ENCODE measurements at places on chromosomes 6 and 20. TPM values are rescaled to one million over a fixed set of nuclear protein-coding genes. Genes with fewer than 3 reads are reported as not detected.

ARMC12 gene
- 1.6 TPM for total RNA-seq

TUBB2B gene
- total RNA-seq: 6.1 TPM

PCNA gene
- 62.8 TPM for total RNA-seq

C6orf163 gene
- 4.3 TPM for total RNA-seq

HS3ST5 gene
- not detected for total RNA-seq

GRM1 gene
- total RNA-seq: 0.67 TPM

MYCT1 gene
- total RNA-seq: 12.0 TPM

- no peak for DNase-seq
- H3K36me3 ChIP-seq: no peaks in the 10 kb centered on the region
- H3K27ac ChIP-seq: no peak overlapping the region
- H3K27me3 ChIP-seq: no peaks in the 10 kb centered on the region
- H3K4me1 ChIP-seq: no peaks in the 10 kb centered on the region
- H3K4me3 ChIP-seq: no peak overlapping the region
These were observed 55.0 kb downstream of the SAMD5 start for GRCh38 chr6:147563472-147563871.

DNA sequence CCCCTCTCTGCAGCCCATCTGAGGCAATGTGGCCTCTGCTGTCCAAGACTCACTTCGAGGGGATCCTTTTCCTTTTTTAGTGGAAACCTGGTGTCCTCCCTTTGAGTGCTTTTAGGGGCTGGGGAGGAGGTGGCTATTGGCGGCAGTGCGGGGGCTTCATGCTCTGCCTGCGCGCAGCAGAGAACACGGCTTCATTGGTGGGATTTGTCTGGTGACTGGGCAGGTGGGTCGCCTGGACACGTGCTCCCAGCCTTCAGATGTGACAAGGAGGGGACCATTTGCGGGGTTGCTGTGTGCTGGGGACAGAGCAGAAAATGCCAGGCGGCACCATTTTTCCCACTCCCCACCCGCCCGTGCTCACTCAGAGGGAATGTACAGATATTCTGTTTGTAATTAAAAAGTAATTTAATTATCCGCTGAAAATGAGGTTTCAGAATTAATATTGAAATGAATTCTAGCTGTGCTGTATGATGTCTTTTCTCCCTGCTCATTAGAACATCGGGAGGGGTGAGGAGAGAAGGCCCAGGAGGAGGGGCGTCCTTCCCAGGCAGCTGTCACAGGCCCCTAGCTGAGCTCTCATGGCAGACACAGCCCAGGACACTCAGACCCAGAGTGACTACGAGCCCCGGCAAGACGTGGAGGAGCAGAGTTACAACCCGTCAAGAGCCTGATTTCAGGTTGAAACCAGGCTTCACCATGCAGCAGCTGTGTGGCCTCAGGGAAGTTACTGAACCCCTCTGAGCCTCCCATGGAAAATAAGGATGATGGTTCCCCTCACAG lies 417.2 kb upstream of the SULF2 start:
- no peak overlapping the region for H3K4me3 ChIP-seq
- no peaks in the 10 kb centered on the region for H3K4me1 ChIP-seq
- no peaks in the 10 kb centered on the region for H3K36me3 ChIP-seq
- H3K27me3 ChIP-seq: no peaks in the 10 kb centered on the region

GRCh38 chr6:45320349-45320748 lies 7.8 kb upstream of the RUNX2 start:
- H3K27ac ChIP-seq: no peak overlapping the region
- H3K4me3 ChIP-seq: no peak overlapping the region
- H3K36me3 ChIP-seq: no peaks in the 10 kb centered on the region
- no peak for DNase-seq
- H3K4me1 ChIP-seq: no peaks in the 10 kb centered on the region
- H3K27me3 ChIP-seq: no peaks in the 10 kb centered on the region

GRCh38 chr6:146859795-146860495 lies 261.2 kb downstream of the ADGB start:
- no peaks in the 10 kb centered on the region for H3K27me3 ChIP-seq
- no peaks in the 10 kb centered on the region for H3K4me1 ChIP-seq
- no peak overlapping the region for H3K4me3 ChIP-seq
- DNase-seq: no peak
- no peaks in the 10 kb centered on the region for H3K36me3 ChIP-seq

DNA sequence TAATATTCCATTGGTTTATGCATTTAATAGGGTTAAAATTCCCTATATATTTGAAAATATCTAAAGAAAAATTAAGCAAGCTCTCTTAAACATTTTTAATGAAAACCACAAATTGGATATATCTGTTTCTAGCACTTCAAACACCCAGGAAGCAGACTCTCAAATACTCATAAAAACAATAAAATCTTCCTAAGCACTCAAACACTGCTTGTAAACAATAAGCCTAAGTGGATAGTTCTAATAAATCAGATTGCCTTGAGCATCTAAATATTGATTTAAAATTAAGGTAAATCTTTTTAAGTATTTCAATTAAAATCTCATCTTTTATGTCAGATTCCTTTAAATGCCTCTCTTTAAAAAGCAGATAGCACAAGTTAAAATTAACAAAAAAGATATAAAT lies 254.4 kb downstream of the KCNQ5 start:
- H3K36me3 ChIP-seq: no peaks in the 10 kb centered on the region
- H3K4me1 ChIP-seq: no peaks in the 10 kb centered on the region
- no peak for DNase-seq

GRCh38 chr6:11353921-11354389 lies 121.5 kb upstream of the NEDD9 start:
- no peaks in the 10 kb centered on the region for H3K27me3 ChIP-seq
- H3K4me3 ChIP-seq: no peak overlapping the region
- no peaks in the 10 kb centered on the region for H3K36me3 ChIP-seq

DNA sequence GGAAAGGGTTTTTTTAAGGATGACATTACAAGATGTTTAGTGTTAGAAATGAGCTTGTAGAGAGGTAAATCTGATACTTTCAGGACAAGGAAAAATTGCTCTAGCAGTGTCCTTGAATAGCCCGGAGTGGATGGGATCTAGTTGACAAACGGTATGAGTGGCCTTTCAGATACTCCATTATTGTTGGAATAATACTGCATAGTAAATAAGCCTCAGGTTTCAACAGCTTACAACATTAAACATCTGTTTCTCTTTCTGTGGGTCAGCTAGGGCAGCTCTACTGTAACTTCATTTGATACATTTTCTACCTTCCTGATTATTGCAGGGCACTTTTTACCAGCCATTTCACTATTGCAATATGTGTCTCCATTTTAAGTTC lies 118.0 kb downstream of the B3GAT2 start:
- H3K27me3 ChIP-seq: no peaks in the 10 kb centered on the region
- DNase-seq: no peak
- H3K36me3 ChIP-seq: no peaks in the 10 kb centered on the region
- no peaks in the 10 kb centered on the region for H3K4me1 ChIP-seq
- H3K27ac ChIP-seq: no peak overlapping the region

GRCh38 chr6:37314487-37315156 lies 39.2 kb upstream of the RNF8 start:
- no peak overlapping the region for H3K27ac ChIP-seq
- no peaks in the 10 kb centered on the region for H3K27me3 ChIP-seq
- peak; percentile 6 for DNase-seq
- H3K36me3 ChIP-seq: peaks cover 66% of the 10 kb centered on the region
- no peak overlapping the region for H3K4me3 ChIP-seq
- no peaks in the 10 kb centered on the region for H3K4me1 ChIP-seq

DNA sequence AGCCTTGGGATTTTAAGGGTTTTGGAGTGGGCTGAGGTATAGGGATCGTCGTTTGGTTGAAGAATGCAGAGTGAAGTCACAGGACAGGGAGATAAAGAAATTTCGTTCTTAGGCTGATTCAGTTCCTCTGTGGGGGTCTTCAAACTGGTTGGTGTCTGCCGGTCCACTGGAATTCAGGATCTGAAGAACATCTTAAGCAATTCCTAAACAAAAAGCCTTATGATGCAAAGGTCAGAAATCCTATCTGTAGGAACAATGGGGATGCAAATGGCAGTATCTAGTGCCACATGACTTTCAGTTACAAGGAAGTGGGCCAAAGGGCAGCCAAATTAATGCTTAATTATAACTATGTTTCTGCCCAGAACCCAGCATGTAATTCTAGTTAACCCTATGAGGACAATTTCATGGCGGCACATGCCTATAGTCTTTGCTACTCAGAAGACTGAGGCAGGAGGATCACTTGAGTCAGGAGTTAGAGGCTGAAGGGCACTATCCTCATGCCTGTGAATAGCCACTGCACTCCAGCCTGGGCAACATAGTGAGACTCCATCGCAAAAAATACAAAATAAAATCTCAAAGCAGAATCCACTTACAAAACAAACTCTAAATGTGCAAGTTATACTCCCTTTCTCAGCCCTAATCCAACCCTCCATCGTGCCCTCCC lies 4.6 kb upstream of the SLC2A10 start:
- no peaks in the 10 kb centered on the region for H3K27me3 ChIP-seq

- no peaks in the 10 kb centered on the region for H3K36me3 ChIP-seq
- no peaks in the 10 kb centered on the region for H3K4me1 ChIP-seq
- no peak overlapping the region for H3K4me3 ChIP-seq
- H3K27me3 ChIP-seq: no peaks in the 10 kb centered on the region
- no peak overlapping the region for H3K27ac ChIP-seq
These were observed 121.4 kb upstream of the MLN start for GRCh38 chr6:33925210-33925609.

- no peaks in the 10 kb centered on the region for H3K27me3 ChIP-seq
- H3K4me1 ChIP-seq: peaks cover 34% of the 10 kb centered on the region
- H3K27ac ChIP-seq: peak overlapping the region; percentile 37
- DNase-seq: peak; percentile 31
- no peak overlapping the region for H3K4me3 ChIP-seq
These were observed 7.7 kb downstream of the ZNFX1 start for GRCh38 chr20:49270177-49270576.

DNA sequence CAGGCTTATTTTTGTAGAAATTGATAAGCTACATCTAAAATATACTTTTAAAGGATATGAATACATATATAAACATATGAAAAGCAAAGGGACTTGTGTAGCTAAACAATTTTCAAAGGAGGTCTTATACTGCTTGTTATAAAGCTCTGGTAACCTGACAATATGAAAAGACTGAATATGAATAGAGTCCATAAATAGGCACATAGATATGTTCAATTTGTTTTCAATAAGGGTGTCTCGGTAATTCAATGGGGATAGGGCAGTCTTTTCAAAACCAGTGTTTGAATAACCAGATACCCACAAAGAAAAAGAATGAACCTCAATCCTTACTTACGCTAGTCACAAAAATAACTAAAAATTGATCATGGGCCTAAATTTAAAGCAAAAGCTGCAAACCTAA lies 9.3 kb upstream of the MAP3K5 start:
- H3K27ac ChIP-seq: no peak overlapping the region
- no peak overlapping the region for H3K4me3 ChIP-seq
- H3K36me3 ChIP-seq: no peaks in the 10 kb centered on the region
- H3K4me1 ChIP-seq: no peaks in the 10 kb centered on the region
- no peaks in the 10 kb centered on the region for H3K27me3 ChIP-seq

DNA sequence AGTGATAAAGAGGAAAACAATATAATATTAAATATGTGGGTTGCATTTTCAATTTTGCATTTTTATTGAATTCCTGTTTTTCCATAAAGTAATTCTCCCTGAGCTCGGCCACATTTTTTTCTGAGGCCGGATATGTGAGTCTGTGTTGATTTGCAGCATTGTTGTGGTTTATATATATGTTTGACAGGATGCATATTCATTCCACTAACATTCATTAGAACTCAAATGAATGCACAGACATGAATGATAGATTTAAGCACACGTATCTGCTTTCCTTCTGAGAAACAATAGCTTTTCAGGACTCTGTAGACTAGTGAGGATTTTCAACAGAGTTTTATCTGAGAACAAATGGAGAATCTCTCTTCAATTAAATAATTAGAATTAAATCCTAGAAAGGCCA lies 10.6 kb upstream of the EXOC2 start:
- H3K4me3 ChIP-seq: no peak overlapping the region
- H3K36me3 ChIP-seq: no peaks in the 10 kb centered on the region
- H3K4me1 ChIP-seq: peaks cover 4% of the 10 kb centered on the region
- no peak overlapping the region for H3K27ac ChIP-seq
- no peak for DNase-seq

GRCh38 chr6:90368001-90368400 lies 71.4 kb upstream of the BACH2 start:
- no peak overlapping the region for H3K4me3 ChIP-seq
- no peak overlapping the region for H3K27ac ChIP-seq
- no peaks in the 10 kb centered on the region for H3K27me3 ChIP-seq
- peaks cover 20% of the 10 kb centered on the region for H3K4me1 ChIP-seq
- no peak for DNase-seq

DNA sequence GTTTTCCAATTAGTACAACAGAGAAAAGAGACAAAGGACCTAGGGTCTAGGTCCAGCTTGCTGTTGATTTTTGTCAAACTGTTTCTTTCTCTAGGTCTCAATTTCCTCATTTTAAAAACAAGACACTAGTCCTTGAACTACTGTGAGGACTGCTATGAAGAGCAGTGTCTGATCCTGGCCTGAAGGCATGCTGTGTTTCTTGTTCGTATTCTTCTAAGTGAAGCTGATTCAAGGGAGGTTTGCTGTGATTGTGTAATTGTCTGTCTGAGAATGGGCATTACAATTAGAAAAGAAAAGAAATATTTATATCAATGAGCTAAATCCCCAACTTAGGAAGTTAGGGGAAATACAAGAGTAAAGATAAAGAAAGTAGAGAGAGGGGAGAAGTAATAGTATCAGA lies 228.2 kb upstream of the SUPT3H start:
- H3K36me3 ChIP-seq: no peaks in the 10 kb centered on the region
- no peaks in the 10 kb centered on the region for H3K4me1 ChIP-seq
- no peak overlapping the region for H3K4me3 ChIP-seq
- no peak for DNase-seq
- no peaks in the 10 kb centered on the region for H3K27me3 ChIP-seq

- no peak overlapping the region for H3K27ac ChIP-seq
- no peak overlapping the region for H3K4me3 ChIP-seq
- H3K4me1 ChIP-seq: no peaks in the 10 kb centered on the region
- DNase-seq: no peak
These were observed 24.6 kb downstream of the CYP24A1 start for GRCh38 chr20:54148947-54149764.

DNA sequence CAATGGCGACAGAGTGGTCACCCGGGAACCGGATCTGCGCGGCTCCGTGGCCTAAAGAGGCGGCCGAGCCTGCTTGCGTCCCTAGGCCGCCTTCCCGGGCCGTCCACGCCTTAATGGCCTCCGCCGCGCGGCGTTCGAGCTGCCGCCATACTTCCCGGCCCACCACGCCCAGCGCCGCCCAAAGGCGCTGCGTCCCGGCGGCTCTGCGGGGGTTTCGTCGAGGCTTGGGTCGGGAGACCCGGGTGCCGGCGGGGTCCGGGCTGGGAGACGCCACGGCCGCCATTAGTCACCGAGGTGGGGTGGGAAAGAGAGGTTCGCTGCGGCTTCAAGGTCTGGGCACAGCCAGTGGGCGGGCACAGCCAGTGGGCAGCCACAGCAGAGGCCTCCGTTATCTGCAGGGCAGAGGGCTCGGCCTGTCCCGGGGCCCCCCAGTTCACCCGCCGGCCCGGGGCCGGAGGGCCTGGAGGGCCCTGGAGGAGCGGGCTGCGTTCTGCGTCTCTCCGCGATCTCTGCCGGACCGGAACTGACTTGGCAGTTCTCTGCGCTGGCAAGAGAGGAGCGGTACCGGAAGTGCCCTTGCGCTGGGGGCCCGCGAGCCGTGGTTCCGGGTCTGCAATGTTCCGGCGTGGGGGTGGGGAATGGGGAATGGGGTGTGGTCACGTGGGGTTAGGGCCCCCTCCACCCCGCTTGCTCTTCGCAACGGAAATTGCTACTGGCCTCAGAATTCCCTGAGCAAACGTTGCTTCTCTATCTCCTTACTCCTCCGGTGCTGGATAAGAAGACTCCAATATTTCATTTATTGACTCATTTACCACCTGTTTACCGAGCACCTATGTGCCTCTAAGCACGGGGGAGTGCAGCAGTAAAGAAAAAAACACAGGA lies 82.3 kb downstream of the CNBD2 start:
- H3K36me3 ChIP-seq: no peaks in the 10 kb centered on the region
- peaks cover 21% of the 10 kb centered on the region for H3K4me1 ChIP-seq
